Activated T-helper 2 cell treated with anti-CD3 and anti-CD28 coated beads, Interferon-gamma antibody, Interleukin-2, Interleukin-4, amounts not matched to agents 10 μg/mL and 5 μg/mL and 100 μg/mL, durations not matched to agents 14 hours and 24 hours and 36 hours (primary cell): ENCODE measurements at places on chromosomes 1 and 21. TPM values are rescaled to one million over a fixed set of nuclear protein-coding genes. Genes with fewer than 3 reads are reported as not detected.

CELA3A gene
- not detected in 2 replicates for total RNA-seq

DNA sequence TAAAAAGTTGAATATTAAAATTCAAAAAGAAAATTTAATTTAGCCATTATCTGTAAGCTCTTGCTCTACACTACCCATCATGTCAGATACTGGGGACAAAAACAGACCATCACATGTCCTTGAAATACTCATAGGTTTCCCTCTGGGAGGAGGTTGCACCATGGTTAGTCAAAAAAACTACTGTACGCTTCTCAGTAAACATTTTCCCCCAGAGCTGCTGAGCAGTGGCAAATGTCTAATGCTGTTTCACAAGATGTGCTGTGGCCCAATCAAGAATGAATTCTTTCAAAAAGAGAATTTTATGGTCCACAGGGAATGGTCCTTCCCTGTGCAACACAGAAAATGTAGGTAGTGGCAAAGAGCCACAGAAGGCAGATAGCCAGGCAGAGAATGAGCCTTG is 6.1 kb downstream of the SLC25A24 start:
- DNase-seq: no peak

PEAR1 gene
- total RNA-seq: 0.55 and 0.80 TPM in 2 replicates

- peak; percentile 2 for DNase-seq
Observed at GRCh38 chr1:7388488-7389185, 382.5 kb upstream of the VAMP3 start.

DNA sequence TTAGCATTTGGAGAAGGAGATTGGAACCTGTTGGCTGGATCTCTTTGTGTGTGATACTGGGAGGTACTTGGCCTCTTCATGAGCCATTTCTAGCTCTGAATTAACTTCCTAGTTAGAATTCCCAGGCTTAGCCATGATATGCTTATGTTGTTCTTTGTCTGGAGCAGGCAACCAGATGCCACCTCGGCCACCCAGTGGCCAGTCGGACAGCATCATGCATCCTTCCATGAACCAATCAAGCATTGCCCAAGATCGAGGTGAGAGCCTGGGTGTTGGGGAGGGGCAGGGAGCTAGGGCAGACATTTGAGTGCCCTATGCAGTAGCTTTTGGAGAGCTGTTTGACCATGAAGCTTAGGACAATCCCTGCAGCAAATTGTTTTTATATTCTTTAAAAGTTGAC is 26.5 kb upstream of the PIGV start:
- DNase-seq: no peak
